ENCODE measurements at places on chromosomes 12 and 14.
A peak's percentile ranks its signal among the peaks of the same experiment; 100 is the strongest.

DNA sequence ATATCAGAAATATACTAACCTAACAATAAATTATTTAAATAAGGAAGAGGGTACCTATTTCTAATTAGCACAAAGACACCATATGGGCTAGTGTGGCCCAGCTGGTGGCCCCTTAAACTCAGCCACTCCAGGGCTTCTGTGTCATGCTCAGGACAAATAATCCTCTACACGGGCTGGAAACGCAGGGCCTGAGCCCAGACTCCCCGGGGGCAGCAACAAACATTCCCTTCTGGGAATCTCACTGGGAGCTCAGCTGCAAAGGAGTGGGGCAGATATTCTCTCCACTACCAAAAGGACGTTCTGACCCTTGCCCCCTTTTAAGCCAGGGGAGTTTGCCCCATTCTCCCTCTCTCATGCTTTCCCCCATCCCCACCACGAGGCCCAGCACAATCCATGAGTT, 43.7 kb upstream of the ELK3 start:
- no peak for DNase-seq

DNA sequence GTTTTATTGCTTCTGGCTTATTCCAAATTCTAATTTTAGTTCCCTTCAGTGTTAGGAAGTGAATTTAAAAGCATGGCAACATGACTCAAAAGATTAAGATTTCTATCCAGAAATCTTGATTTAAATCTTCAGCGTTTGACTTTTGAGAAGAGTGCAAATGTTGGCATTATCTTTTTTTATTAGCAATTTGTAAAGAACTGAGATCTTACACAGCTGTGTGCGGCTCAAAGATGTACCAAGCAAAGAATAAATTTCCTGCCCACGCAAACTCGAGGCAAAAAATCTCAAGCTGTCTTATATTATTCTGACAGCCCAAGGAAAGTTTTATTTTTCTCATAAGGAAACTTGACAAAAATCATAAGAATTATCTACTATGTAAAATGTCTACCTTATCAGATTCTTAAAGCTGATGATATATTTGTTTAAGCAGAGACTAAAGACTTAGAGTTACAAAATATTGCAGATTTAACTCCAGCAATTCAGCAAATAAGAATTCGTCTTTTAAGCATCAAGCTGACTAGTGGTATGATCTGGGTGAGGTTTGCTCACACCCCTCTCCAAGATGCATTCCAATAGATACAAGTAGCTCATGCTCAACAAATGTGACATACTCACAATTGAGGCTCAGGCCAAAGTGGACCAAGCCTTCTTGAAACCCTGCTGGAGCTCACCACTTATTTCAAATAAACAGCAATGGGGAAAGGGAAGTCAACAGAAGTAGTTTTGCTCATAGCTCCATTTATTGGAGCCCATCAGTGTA, 47.4 kb upstream of the POC1B start:
- no peak for DNase-seq

- no peak for DNase-seq
Observed at GRCh38 chr14:25049568-25050268, at the start of gene STXBP6. TSS of gene STXBP6 (minus strand) at chr14:25050147. CDS start at chr14:24974818, 75,329 bp downstream.

DNA sequence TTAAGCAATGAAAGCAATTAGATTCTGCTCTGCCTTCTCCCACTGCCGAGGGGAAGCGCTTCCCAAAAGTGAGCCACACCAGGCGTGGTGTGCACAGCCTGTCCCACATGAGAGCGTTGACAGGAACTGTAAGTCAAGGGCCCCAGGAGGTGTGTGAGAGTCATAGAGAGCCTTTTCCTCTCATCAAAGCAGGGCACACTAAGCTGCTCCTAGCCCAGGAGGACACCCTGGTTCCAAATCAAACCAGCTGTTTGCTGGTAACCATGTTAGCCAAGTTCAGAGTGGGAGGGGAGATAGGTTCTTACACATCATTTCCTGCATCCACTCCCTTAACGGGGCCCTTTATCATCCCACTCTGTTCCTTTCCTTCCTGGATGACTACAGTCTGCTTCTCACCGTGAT, 98.3 kb downstream of the SPTSSA start:
- no peak for DNase-seq

DNA sequence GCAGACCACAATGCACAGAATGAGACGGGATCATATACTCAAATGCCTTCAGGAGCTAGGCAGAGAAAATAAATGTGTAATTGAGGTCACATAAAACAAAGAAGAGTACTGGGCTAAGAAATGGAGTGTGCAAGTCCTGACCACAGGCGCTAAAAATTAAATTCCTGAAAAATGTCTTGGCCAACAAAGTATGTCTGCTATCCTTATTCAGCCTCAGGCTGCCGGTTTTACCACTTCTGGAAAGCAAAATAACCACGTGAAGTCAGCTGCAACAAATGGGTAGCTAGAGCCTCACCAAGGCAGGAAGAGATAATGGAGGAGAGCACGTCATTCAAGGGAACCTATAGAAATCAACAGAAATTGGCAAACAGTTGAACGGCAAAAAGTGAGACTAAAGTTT, 3.1 kb downstream of the PYGL start:
- no peak for DNase-seq

DNA sequence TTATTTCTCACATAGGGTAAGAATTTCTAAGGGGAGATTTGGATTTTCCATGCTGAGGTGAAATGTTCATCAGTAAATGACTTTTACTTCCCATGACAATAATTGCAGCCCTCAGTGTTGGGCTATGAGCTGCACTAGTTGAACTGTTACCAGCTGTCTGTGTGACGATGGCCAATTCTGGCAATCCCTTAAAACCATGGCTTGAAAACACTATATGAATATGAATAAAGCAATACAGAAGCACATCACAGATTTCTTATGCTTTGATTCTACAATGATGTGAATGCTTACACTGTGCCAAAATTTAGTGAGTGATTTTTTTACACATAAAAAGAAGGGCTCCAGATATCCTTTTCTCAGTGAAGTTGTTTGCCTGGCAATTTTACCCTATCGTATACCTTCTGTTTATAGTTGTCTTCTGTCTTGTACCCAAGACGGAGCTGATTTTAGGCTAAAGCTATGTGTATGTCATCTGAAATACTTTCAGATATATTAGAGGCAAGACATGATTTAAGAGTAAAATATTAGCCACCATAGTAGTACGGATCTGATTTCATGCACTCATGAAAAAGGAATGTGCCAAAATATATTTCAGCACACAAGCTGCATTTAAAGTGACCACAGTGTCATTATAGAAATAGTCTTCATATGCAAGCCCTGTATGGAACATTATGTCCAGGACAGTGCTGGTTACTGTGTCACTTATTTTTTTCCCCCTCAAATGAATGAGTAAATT, 52.0 kb downstream of the SLC38A4 start:
- DNase-seq = no peak

- DNase-seq = no peak
Observed at GRCh38 chr12:96343347-96343954, 56.8 kb downstream of the CDK17 start.

GRCh38 chr14:76927971-76928700, 100.4 kb downstream of the IRF2BPL start:
- no peak for DNase-seq

DNA sequence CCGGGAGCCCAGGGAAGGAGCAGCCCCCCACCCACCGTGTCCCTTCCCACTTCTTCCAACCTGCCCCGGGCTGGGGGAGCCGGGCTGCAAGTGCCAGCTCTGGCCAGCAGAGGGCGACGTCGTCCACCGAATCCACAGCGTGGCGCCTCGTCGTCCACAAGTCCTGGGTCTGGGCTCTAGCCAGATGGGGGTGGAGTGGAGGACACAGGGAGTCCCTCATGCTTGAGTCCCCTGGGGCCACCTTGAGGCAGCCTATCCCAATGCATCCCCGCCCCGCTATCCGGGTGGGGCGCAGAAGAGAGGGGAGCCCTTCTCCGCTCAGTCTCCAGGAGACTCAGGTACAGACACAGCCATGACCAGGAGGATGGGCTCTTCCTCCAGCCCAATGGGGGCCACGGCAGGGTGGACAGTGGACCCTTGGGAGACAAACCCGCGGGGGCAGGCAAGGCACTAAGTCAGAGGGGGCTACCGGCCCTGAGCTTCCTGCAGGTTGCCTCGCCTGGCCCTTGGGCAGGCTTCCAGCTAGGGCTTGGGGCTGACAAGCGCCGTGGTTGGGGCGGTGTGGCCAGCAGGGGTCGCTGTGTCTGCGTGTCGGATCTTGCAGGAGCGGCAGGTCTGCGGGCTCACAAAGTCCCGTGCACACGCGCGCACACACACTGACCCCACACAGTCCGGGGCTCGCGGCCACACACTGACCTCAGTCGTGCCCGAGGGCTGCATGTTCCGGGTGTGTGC, 5.5 kb downstream of the AQP5 start:
- peak; percentile 73 for DNase-seq

DNA sequence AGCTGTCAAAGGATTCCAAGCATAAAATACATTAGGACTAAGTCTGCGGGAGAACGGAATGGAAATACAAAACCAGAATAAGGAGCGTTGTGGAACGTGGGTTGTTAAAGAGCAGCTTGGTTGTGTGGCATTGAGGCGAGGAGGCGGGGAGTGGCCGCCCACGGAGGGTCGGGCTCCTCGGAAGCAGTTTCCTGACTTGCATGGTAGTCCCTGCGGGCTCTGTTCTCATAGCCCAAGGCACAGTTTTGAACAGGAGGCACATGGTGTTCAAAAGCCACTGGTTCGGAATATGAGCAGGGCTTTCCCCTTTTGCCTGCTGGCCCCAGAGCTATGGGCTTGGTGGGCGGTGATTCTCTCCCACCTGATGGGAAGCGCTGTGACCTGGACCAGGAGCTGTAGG, 12.2 kb downstream of the DDX51 start:
- DNase-seq = no peak
